ENCODE measurements at places on chromosomes 11 and 22. TPM values are rescaled to one million over a fixed set of nuclear protein-coding genes. Genes with fewer than 3 reads are reported as not detected.

CHCHD10 gene
- total RNA-seq: 2.6 TPM

DEUP1 gene
- under 0.01 TPM for total RNA-seq

LRRC74B gene
- total RNA-seq: 0.36 TPM

KRTAP5-2 gene
- not detected for total RNA-seq

SEC14L2 gene
- 15.1 TPM for total RNA-seq

DGCR8 gene
- 39.1 TPM for total RNA-seq

RAB39A gene
- total RNA-seq: not detected

CNTN5 gene
- 0.36 TPM for total RNA-seq

SCUBE2 gene
- 3.6 TPM for total RNA-seq

INS gene
- not detected for total RNA-seq

TRPM5 gene
- not detected for total RNA-seq

CSTPP1 gene
- total RNA-seq: 32.5 TPM

Measured in hair follicle dermal papilla cell (primary cell).